ENCODE measurements at places on chromosomes 7 and 10.

- H3K27me3 ChIP-seq = peaks cover 13% of the 10 kb centered on the region
- H3K36me3 ChIP-seq = no peaks in the 10 kb centered on the region
- DNase-seq = no peak
- peaks cover under 1% of the 10 kb centered on the region for H3K4me1 ChIP-seq
- no peak overlapping the region for H3K4me3 ChIP-seq
Measured at GRCh38 chr10:104581884-104582601, 59.0 kb upstream of the SORCS3 start.

GRCh38 chr10:110505130-110505770 is 7.5 kb downstream of the DUSP5 start:
- DNase-seq = no peak
- H3K36me3 ChIP-seq = peaks cover 100% of the 10 kb centered on the region
- H3K27ac ChIP-seq = peak overlapping the region; percentile 96
- H3K4me3 ChIP-seq = peak overlapping the region; percentile 99
- H3K4me1 ChIP-seq = peaks cover 98% of the 10 kb centered on the region
- no peaks in the 10 kb centered on the region for H3K27me3 ChIP-seq

DNA sequence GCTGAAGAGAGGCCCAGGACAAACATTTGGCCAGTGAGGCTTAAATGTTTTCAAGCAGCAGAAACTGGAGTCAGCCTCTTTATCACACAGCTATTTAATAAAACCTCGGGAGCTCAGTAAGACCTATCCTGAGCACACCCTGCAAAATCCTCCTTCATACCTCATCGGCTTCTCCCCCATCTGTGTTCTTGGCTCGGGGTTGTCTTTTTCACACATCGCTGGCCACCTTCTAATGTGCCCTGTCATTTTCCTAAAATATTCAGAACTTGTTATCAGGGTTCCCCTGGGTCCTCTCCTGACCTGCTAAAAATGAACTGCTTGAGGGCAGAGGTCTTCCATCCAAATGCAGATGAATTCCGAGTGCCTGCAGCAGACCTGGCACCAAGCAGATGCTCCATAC is 310.3 kb upstream of the AKR1E2 start:
- H3K4me1 ChIP-seq = peaks cover 11% of the 10 kb centered on the region
- DNase-seq = no peak
- H3K27me3 ChIP-seq = peaks cover 13% of the 10 kb centered on the region
- H3K27ac ChIP-seq = no peak overlapping the region
- H3K4me3 ChIP-seq = no peak overlapping the region

- peaks cover 38% of the 10 kb centered on the region for H3K4me1 ChIP-seq
- no peak for DNase-seq
- no peak overlapping the region for H3K4me3 ChIP-seq
- H3K27ac ChIP-seq = no peak overlapping the region
- no peaks in the 10 kb centered on the region for H3K27me3 ChIP-seq
Measured at GRCh38 chr7:138465046-138465445, 5.0 kb downstream of the TRIM24 start.

Data from activated CD4-positive, alpha-beta memory T cell treated with anti-CD3 and anti-CD28 coated beads, Interleukin-2, amount 10 ng/mL, durations not matched to agents 7 days and 5 days (primary cell).